RWPE1 (cell line): ENCODE measurements at places on chromosomes 7 and 10.

GRCh38 chr7:131543298-131543697, 13.1 kb downstream of the PODXL start:
- no peak for DNase-seq

DNA sequence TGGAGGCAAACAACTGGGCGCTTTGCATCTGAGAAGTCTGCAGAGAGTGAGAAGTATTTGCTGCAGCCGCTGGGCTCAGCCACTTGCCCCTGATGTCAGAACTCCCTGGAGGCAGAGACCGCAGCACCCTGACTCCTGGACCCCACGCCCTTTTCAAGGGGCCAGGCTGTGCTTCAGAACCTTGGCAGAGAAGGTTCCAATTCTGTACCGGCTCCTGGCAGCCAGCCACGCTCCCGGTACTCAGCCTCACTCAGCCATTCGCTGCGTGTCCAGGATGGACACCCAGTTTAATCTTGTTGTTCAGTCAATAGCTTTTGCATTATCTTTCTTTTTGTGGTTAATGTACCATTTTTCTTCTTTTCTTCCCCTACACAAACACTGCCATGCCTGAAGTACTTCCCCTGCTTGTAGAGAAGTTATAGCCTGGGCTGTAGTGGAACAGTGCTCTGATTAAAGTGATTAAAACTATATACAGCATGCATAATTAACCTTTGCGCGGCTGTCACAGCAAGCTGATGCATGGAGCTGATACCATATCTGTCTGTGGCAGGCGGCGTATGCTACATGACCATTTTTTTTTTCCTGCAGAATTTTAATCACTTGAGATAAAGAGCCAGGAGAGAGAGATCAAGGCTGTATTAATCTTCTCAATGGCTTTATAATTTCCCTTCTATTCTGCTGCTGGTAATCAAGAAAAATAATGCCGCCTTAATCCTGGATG, 578.5 kb downstream of the SDK1 start:
- DNase-seq, result no peak

DNA sequence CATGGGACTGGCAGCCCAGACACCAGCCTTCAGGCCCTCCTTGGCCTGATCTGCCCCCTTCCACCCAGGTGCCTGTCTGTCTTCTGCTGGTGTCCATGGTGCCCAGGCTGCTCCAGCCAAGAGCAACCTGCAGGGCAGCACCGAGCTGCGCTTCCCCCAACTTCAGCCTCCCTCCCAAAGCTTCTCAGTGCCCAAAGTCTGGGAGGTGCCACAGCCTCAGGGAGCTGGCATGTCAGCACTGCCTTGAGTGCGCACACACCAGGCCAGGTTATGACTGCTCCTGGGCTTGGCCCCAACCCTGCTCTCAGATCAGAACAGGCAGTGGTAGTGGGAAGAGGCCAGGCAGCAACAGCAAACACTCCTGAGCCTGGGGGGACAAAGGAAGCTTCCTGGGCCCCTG, 304.6 kb upstream of the NRG3 start:
- DNase-seq, result no peak

- DNase-seq, result no peak
These were observed 177.0 kb downstream of the ZNF438 start for GRCh38 chr10:30854656-30855055.

DNA sequence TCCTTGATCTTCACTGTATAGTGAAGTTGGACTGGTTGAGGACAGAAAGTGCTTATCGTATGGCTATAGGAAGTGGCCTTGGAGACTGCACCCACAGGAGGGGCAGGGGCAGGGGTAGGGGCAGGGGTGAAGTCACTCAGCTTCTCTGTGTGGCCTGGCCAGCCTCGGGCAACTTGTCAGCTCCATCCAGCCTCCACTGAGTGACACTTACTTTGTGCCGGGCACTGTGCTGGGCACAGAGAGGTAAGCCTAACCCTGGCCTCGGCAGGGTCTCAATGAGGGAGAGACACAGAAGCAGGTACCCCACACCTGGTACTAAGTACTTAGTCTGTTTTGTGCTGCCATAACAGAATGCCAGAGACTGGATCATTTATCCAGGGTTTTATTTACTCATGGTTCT, 99.3 kb upstream of the CTBP2 start:
- DNase-seq, result no peak

- peak; percentile 95 for DNase-seq
These were observed 16.6 kb downstream of the BAG3 start for GRCh38 chr10:119667562-119668328.

DNA sequence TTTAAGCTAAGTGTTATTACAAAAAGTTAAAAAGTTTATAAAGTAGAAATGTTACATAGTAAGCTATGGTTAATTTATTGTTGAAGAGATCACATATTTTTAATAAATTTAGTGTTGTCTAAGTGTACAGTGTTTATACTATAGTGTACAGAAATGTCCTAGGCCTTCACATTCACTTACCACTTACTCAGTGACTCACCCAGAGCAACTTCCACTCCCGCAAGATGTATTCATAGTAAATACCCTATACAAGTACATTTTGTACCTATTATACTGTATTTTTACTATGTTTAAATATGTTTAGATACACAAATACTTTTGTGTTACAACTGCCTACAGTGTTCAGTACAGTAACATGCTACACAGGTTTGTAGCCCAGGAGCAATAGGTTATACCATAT, 69.2 kb downstream of the DNAJC1 start:
- no peak for DNase-seq

DNA sequence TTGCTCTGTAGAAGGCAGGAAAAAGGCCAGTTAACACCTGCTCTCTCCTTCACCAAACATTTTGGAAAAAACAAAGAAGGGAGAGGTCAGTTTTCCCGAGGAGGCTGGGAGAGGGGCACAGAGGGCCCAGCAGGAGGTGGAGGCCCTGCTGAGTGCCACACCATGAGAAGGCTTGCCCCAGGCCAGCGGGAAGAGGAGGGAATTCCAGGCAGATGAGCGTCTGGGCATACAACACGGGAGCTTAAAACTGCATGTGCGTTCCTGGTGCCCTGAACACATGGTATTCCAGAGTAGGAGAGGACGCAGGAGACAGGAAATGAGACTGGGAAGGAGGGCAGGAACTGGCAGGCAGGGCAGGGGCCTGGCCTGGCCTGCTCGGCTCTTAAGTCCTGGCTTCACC, 182.4 kb downstream of the CCDC3 start:
- no peak for DNase-seq

DNA sequence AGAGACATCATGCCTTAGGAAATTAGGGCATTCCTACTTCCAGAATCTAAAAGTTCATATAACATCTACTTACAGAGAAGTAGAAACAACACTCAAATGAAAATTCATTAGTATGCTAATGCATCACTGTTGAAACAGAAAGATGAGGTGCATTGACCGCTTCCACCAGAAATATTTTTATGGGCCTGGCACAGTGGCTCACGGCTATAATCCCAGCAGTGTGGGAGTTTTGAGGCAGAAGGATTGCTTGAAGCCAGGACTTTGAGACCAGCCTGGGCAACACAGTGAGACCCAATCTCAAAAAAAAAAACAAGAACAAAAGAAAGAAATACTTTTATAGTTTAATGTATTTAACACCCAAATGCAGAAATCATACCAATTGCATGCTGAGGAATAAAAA, 220.9 kb downstream of the SKIDA1 start:
- no peak for DNase-seq

GRCh38 chr7:135333200-135333599, 99.6 kb downstream of the STRA8 start:
- peak; percentile 60 for DNase-seq

GRCh38 chr10:101776161-101776817, 375 bp upstream of the FGF8 start:
- no peak for DNase-seq

DNA sequence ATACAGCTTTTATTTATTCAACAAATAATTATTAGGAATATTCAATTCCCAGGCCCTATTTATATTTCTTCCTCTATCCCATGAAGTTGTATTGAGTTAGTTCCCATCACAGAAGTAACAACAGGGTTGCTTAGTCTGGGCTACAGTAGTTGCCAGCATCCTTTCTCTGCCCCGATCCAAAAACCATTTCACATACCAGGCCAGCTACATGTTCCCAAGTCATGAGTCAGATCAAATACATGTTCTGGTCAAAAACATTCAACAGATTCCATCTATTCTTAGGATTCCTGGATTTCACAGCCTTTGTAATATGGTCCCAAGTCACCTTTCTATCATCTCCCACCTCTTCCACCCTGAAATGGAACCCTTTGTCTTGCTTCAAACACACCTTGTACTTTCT, 91.6 kb downstream of the RAB11FIP2 start:
- no peak for DNase-seq
